Right lobe of liver (tissue), 6 donors: ENCODE measurements at places on chromosomes 6 and 20.

- DNase-seq: no peak
These were observed 53.2 kb downstream of the PPP1R14C start for GRCh38 chr6:150195996-150196417.

DNA sequence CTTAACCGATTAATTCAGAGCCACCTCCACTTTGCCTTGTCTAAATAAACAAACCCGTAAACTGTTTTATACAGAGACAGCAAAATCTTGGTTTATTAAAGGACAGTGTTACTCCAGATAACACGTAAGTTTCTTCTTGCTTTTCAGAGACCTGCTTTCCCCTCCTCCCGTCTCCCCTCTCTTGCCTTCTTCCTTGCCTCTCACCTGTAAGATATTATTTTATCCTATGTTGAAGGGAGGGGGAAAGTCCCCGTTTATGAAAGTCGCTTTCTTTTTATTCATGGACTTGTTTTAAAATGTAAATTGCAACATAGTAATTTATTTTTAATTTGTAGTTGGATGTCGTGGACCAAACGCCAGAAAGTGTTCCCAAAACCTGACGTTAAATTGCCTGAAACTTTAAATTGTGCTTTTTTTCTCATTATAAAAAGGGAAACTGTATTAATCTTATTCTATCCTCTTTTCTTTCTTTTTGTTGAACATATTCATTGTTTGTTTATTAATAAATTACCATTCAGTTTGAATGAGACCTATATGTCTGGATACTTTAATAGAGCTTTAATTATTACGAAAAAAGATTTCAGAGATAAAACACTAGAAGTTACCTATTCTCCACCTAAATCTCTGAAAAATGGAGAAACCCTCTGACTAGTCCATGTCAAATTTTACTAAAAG lies 2.7 kb downstream of the FOXC1 start:
- DNase-seq: no peak

GRCh38 chr6:163876391-163876790 lies 461.9 kb downstream of the QKI start:
- DNase-seq: no peak

- DNase-seq: no peak
These were observed 281.9 kb downstream of the UBE3D start for GRCh38 chr6:82783587-82784236.

GRCh38 chr6:160173806-160174527 lies 52.4 kb downstream of the SLC22A1 start:
- DNase-seq: no peak

GRCh38 chr6:81713205-81713604 lies 39.3 kb downstream of the TENT5A start:
- no peak for DNase-seq

- no peak for DNase-seq
These were observed 19.4 kb upstream of the SDHAF4 start for GRCh38 chr6:70547313-70547712.

GRCh38 chr6:32836873-32837272 lies 1.7 kb downstream of the TAP2 start:
- no peak for DNase-seq

GRCh38 chr6:52543262-52543661 lies 33.6 kb downstream of the TRAM2 start:
- DNase-seq: no peak

DNA sequence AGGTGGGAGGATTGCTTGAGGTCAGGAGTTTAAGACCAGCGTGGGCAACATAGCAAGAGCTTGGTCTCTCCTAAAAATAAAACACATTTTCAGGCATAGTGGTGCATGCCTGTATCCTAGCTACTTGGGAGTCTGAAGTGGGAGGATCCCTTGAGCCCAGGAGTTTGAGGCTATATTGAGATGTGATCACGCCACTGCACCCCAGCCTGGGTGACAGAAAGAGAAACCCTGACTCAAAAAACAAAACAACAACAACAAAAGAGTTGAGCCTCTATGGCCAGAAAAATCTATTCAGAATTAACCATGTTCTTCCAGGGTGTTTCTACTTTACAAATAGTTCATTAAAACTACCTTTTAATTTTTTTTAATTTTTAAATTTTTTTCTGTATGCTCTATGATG lies 60.6 kb downstream of the TIAM2 start:
- no peak for DNase-seq
